Breast epithelium (tissue), 4 donors: ENCODE measurements at places on chromosomes 16 and 17. TPM values are rescaled to one million over a fixed set of nuclear protein-coding genes. Genes with fewer than 3 reads are reported as not detected.
A peak's percentile ranks its signal among the peaks of the same experiment; 100 is the strongest.

DNA sequence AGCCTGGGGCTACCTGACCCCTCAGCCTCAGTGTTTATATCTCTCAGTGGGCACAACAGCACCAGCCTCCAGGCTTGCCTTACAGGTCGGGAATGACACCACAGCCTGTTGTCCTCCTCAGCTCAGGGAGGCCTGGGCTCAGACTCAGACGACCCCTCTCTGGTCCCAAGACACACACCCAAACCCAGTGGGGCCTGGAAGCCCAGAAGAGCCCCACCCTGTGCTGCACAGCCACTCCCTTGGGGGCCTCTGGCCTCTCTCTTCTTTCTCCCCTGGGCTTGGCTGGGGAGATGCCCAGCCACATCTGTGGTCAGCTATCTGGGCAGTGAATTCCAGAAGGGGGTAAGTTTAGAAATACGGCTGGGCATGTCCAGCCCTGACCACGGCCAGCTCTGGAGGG is 2.4 kb downstream of the NATD1 start:
- DNase-seq, result no peak

CCL11 gene
- total RNA-seq, result not detected

GRCh38 chr17:47009759-47010594 is 30.9 kb upstream of the RPRML start:
- no peak for DNase-seq

DNA sequence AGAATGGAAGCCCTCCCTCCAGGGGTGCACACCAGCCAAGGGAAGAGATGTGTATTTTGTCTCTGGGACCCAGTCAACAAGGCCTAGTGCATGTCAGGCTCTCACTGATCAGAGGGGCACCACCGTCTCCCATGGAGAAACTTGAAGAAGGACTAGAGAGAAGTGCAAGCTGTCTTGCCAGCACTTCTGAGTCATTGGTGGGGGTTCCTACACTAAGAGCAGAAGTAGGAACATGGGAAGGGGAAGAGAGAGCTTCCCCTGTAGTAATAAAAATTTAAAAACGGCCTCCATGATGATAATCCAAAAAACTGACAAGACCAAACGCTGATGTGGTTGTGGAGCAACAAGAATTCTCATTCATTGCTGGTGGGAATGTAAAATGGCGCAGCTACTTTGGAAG is 46.3 kb downstream of the DYNLRB2 start:
- no peak for DNase-seq

DNA sequence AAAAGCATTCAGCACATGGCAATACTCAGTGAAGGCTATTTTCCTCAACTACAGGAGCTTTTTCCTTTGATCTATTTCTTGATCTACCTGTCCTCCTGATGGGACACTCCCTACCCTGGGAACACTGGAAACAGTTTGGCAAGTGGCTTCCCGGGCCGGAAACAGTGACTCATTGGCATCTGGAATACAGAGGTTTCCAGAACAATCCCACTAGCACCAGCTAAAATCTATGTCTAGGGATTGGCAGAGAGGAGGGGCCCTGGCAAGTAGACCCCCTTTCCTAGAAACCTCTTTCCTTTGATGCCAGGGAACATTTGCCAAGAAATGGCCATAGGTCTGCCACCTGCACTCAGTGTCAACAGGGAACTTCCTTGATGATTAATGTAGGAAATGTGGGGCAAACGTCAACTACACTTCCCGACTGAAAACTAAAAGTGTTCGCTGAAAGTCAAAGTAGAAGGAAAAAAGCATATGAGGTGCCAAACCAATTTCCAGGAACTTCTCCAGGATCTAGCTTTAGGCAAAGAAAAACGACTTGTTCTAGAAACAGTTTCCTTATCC is 30.4 kb upstream of the FBXW10B start:
- DNase-seq, result peak; percentile 49

MYADML2 gene
- not detected for total RNA-seq

- DNase-seq, result no peak
These were observed 4.7 kb downstream of the HOXB2 start for GRCh38 chr17:48540213-48540612.

DNA sequence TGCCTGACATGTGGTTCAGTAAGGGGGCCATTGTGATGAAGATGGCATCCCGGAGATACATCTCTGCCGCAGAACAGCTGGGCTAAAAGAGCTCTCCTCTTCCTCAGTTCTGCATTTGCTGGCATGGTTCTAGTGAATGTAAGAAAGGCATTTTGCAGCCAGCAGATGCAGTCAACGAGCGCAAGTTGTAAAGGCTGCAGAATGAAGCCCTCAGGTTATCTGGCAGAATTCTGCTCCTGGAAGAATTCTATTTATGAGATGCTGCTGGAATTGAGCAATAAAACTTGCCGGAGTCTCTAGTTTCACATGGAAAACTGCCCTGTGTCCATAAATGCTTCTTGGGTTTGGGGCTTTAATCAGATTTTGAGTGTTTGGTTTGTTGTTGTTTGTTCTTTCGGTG is 176.8 kb upstream of the HSBP1 start:
- no peak for DNase-seq

CNGB1 gene
- total RNA-seq, result not detected

DNA sequence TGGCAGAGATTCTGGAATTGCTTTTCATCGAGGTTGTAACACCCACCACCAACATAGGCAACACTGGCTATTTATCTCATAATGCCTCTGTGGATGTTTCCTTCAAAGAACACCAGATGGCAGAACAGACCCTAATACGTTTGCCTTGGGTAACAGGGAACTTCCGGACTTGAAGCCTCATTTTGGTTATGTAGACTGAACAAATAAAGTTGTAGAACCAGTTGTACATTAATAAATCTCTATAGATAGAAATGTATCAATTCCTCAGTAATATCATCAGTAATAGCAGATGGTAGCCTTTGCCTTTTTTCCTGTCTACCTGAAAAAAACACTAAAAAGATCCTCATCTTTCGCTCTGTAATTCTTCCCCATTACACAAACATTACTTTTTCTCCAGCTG is 25.9 kb upstream of the APOH start:
- DNase-seq, result no peak

DNA sequence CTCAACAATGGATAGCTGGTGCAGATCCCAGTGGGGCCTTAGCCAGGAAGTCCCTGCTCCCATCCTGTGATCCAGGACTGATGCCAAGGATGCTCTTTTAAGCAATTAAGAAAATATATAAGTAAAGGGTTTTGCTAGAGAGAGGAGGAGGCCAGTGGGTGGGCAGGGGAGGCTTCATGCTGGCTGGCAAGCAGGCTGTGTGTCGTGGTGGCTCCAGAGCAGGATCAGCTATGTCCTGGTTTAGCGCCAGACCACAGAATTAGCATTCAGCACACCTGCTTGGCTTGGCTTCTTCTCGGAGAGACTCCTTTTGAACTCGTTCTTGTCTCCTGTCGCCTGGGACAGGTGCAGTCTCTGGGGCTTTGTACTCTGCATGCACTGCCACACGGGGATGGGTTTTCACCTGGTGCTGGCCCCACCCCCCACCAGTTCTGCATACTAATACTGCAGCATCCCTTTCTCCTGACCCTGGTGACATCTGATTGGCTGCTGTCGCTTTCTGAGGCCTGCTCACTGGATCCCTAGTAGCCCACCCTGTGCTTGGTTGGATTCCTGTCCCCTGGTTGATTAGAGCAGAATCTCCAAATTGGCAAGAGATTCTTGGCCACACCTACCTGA is 66.1 kb downstream of the PLD6 start:
- DNase-seq, result peak; percentile 32

PRAC1 gene
- total RNA-seq, result not detected

QRICH2 gene
- total RNA-seq, result 3.8 TPM

DNA sequence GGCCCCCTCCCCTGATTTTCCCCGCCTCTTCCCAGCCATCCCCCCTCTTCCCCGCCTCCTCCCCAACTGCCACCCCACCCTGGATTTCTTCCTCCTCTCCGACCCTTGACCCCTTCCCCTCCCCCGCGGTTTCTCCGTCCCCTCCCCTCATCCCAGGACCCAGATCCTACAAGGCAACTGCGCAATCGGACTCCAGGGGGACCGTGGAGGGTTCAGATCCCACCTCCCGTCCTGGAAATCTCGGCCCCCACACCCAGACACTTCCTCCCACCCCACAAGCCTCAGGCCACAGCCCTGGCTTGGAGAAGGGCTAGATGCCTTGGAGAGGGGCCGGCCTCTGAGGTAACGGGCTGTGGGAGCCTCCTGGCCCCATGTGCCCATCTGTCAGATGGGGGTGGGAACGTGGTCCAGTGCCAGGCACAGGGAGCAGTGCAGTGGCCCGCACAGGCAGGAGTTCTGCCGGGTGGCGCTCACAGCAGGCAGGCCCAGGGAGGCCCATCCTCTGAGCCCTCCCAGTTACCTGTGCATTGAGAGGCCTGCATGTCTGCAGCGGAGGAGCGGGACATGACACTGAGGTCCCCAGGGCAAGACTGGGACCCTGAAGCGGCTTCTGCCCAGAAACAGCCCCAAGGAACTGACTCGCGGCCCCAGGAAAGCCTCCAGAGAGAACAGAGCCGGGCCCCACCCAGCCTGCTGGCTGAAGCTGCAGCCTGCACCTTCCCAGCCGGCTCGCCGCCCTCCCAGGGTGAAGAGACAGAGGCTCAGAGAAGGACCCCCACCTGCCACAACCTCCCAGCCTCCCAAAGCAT is 16.7 kb downstream of the ZNF423 start:
- DNase-seq, result no peak

ERN2 gene
- total RNA-seq, result not detected

KRT24 gene
- not detected for total RNA-seq

- no peak for DNase-seq
These were observed 390 bp downstream of the MLLT6 start for GRCh38 chr17:38705523-38705802.

DNA sequence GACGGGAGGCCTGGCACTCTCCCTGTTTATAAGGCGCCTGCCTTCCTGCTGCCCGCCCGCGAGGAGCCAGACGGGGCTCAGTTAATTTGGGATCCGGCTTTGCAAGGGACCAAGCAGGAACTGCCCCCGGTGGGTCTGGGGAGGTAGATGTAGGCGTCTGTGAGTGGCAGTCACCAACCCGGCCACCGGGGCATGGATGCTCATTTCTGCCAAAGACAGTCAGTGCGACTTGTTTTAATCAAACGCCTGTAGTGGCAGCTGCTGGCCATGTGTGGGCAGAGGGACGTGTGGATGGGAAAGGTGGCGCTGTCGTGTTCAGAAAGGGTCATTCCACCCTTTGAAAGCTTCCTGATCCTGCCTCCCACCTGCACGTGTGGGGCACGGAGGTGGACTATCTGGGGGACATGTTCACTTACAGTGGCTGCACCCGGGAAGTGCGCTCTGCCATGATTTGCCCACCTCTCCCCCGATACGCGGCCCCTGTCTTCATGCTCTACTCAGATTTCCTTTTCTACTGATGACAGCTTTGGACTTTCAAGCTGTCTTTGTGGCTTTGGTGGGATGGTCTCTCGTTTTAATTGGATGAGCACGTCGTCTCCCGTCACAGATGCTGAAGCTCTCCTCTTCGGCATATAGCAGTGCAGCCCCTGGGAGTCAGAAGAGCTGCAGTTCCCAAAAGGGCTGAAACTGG is 60.3 kb upstream of the CIBAR2 start:
- DNase-seq, result no peak

- no peak for DNase-seq
These were observed 3.8 kb downstream of the RNF213 start for GRCh38 chr17:80264205-80265075.

DNA sequence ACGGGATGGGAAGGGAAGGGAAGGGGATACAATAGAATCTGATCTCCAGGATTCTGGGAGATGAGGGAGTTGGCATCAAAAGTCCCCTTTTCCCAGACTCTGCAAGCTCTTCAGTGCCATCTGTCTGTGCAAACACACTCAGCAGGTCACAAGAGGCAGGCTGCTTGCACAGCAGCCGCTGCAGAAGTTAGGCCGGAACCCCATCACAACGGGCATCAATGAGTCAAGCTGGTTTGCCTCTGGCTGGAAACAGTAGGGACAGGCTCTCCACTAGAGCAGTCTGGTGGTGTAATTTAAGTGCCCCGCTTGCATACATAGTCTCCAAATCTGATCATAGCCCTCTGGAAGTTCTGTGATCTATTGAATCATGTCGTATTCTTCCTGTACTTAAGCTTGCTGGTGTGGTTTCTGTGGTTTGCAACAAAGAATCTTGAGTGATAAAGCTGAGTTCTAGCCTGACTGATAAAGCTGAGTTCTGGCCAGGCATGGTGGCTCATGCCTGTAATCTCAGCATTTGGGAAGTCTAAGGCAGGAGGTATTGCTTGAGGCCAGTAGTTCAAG is 33.7 kb upstream of the KDM8 start:
- DNase-seq, result no peak

DNA sequence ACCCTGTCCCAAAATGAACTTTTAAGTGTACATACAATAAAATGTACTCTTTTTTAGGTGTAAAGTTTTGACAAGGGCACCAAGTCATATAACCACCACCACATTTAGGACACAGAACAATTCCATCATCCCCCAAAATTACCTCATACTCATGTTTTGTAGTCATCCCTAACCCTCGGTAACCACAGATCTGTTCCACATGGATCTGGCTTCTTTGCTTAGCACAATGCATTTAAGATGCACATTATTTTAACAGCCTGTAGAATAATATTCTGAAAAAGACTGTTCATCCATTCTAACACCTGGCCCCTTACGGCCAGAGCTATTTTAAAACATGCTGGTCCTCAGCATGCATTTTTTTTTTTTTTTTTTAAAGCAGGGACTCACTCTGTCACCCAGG is 25.2 kb upstream of the CFAP20 start:
- DNase-seq, result no peak

HOXB1 gene
- not detected for total RNA-seq

DNA sequence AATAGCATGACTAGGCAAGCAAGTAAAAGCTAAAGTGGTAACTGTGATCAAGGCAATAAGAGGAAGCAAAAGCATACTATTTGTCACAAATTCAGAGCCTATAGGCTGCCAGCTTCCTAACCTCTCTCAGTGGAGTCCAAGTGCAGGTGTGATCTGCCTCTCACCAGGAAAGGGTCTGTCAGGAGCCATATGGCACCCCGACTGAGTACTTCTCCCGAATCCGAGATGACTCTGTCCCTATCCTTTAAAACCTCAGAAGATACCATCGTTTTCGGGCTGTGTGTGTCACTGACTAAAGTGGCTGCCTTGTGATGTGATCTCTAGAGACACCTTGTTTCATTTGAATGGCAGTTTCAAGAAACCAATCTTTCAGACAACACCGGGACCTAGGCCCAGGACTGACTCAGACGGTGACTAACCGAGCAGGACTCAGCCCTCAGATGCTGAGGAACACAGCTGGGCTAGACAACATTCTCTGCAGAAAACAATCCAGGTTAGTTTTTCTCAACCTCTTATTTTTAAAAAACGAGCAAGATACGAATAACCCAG is 63.6 kb downstream of the SMG6 start:
- no peak for DNase-seq

GRCh38 chr16:56776562-56776961 is 46.6 kb downstream of the NUP93 start:
- DNase-seq, result no peak

GRCh38 chr17:77222356-77222755 is 81.6 kb downstream of the SEC14L1 start:
- no peak for DNase-seq

MRM1 gene
- 7.5 TPM for total RNA-seq
